ENCODE measurements at places on chromosomes 12 and 14. TPM values are rescaled to one million over a fixed set of nuclear protein-coding genes. Genes with fewer than 3 reads are reported as not detected.

LMNTD1 gene
- 1.1 TPM for total RNA-seq

DNA sequence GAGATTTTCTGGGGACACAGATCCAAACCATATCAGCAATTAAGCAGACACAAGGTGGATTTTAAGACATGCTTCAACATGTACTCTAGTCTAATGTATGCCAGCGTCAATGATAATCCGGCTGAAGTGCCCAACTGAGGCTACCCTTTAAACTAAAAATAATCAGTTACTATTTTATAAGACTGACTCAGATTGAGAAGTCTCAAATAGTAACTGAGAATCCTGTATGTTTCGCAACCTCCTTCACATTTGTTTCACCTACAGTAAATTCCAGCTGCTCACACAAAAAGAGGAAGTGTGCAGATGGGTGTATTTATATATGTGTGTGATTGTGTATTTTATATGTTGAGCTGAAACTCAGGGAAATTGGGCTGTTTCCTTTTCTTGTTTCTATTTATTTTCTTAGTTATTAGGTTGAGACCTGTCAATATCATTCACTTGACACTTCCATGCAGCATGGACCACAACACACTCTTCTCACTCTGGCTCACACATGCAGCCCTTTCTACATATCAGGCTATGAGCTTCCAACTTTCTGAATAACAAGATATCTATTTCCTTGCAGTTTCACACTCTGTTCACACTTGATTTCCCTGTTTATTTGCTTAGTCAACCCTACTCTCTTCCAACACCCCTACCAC is 1224.9 kb upstream of the TMEM132C start:
- no peak for DNase-seq

DNA sequence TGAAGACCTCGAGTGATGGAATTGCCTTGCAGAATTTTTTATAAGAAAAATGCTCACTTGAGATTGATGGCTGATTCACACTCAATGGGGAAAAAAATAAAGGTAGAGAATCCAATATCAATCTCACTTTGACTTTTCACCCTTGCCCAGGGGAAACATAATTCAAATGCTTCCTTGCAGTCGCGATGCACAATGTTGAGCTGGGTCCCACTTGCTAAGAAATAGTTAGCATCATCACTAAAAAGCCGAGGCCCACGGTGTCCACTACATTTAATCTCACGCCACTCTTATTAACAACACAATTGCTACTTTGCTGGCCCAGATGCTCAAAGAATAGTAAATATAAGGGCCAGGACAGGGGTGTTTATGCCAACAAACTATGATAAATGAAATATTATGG is 223.4 kb downstream of the SPTSSA start:
- no peak for DNase-seq

- no peak for DNase-seq
These were observed 53.7 kb downstream of the B4GALNT3 start for GRCh38 chr12:513446-513845.

NOXRED1 gene
- total RNA-seq: 0.16 TPM

DNA sequence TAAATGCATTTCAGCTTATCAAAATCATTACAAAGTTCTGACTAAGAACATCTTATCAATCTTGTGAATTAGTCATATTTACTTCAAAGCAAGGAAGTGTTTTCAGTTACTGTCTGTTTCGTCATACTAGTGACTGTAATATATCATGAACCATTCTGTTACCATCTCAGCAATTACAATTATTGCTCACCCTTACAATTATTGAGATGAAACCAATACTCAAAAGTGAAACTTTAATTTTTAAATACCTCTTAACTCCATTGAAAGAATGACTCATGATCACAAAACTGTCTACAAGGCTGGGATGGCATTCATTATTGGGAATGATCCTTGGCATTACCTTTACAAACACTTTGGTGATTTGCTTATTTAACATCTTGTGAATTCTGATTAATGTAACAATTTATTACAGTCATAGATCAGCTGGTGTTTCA is 90.3 kb downstream of the RPS6KA5 start:
- DNase-seq: no peak

GRCh38 chr12:111757361-111758119 is 9.2 kb upstream of the ALDH2 start:
- peak; percentile 29 for DNase-seq

ZNF605 gene
- total RNA-seq: 24.0 TPM

DNA sequence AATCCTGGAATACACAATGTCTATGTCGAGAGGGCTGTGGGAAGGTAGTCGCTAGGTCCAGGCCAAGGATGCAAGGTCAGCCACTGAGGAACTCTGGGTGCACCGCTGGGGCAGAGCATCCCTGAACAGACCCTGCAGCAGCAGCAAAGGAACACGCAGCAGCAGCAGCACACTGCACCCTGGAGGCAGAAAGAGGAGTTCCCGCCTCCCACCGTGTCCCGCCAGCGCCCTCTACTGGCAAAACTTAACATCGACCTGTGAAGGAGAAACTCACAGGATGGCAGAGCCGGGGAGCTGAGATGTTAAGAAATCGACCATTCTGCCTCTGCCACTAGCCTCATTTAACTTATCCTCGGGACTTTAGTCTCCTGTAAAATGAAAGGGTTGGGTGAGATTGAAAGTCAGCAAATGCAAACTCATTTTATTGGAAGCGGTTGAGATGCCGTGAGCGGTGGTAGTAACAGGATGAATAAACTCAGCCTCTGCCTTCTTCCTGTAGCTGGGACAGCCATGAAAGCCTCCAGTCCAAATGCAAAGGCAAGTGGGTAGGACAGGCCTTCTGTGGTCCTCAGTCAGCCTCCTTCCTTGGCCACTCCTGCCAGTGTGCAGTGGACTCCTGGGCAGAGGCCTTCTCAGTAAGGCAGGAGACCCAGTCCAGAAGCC is 45.6 kb downstream of the STAB2 start:
- DNase-seq: no peak

C12orf50 gene
- total RNA-seq: not detected

GRCh38 chr12:118055865-118056773 is 4.9 kb downstream of the WSB2 start:
- DNase-seq: no peak

Data from occipital lobe (tissue), 3 donors.